ENCODE measurements at places on chromosomes 11 and 22.

GRCh38 chr11:73028611-73029010 is 113.5 kb downstream of the FCHSD2 start:
- no peaks in the 10 kb centered on the region for H3K27me3 ChIP-seq
- no peak overlapping the region for H3K4me3 ChIP-seq
- peaks cover 22% of the 10 kb centered on the region for H3K4me1 ChIP-seq
- H3K36me3 ChIP-seq = peaks cover 41% of the 10 kb centered on the region

DNA sequence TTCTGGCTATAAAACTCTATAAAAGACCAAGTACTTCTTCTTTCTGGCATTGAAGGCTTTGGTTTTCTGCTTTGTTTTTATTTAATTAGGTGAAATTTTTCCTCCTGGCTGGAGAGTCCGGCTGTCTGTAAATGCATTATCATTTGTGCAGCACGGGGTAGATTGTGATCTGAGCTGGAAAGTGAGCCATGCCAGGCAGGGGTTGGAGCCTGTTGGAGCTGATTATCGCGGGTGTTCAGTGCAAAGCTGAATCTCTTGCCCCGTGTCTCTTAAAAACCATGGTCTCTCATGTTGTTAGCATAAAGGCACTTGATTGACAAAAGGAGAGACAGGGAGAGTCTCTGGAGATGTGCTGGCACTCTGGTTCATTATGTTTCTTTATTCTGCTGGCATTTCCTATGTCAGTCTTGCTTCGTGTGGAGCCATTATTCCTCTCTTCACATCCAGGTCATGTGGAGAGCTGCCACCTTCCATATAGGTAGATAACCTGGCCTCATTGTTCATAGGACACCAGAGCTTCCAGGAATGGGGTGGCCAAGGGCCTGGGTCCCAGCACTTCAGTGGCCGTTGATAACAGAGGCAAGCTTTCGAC is 75.2 kb downstream of the LDLRAD3 start:
- H3K4me1 ChIP-seq = no peaks in the 10 kb centered on the region

- no peak overlapping the region for H3K4me3 ChIP-seq
- no peak overlapping the region for H3K27ac ChIP-seq
- DNase-seq = no peak
- H3K36me3 ChIP-seq = peaks cover 23% of the 10 kb centered on the region
- H3K4me1 ChIP-seq = peaks cover 4% of the 10 kb centered on the region
- H3K27me3 ChIP-seq = no peaks in the 10 kb centered on the region
Observed at GRCh38 chr22:30017375-30018223, 62.7 kb upstream of the HORMAD2 start.

DNA sequence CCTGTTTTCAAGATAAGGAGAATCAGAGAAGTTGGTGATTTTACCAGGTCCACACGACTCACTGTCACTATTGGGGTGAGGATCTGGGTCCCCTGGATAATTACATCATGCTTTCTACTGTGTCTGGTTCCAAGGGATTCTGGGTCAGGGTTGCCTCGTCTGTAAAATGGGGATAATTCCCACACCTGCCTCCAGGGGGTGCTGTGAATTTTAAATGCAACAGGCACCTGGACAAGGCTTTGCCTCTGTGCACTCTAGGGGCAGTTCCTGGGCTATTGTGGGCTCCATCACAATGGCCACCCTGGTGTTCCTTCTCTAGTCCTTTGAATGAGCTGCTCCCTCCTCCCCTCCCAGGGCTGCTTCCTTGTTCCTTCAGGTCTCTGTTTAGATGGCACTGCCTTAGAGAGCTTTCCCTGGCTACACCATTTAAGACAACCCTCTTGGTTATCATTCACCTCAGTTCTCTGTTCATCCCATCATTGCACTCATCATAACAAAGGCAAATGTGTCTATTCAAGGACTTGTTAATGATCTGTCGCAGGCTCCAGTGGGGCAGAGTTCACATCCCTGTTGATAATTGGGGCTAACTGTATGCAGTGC is 178.6 kb downstream of the MIAT start:
- H3K4me1 ChIP-seq = no peaks in the 10 kb centered on the region
- no peaks in the 10 kb centered on the region for H3K27me3 ChIP-seq
- H3K27ac ChIP-seq = no peak overlapping the region
- peak; percentile 59 for DNase-seq
- no peak overlapping the region for H3K4me3 ChIP-seq

DNA sequence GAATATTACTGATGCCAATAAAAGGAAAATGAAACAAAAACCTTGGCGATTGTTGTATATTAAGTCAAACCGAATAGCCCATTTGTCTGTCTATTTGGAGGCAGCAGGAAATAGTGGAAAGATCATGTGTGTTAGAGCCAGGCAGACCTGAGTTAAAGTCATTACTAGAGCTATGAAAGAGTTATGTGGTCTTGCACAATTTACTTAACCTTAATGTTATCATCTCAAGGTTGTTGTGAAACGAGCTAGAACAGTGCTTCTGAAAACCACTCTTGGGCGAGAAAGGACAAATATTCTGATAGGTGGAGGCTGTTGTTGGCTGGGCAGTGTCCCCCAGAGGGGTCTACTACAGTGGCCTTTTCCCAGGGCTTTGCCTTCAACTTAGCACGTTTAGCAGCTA is 60.0 kb upstream of the NUP160 start:
- no peak overlapping the region for H3K4me3 ChIP-seq
- H3K27ac ChIP-seq = no peak overlapping the region
- no peaks in the 10 kb centered on the region for H3K27me3 ChIP-seq

- H3K27me3 ChIP-seq = peaks cover 26% of the 10 kb centered on the region
- H3K36me3 ChIP-seq = no peaks in the 10 kb centered on the region
- H3K4me1 ChIP-seq = peaks cover 57% of the 10 kb centered on the region
Observed at GRCh38 chr11:115921540-115921939, 417.3 kb upstream of the CADM1 start.

- H3K27ac ChIP-seq = no peak overlapping the region
- DNase-seq = no peak
- H3K36me3 ChIP-seq = peaks cover 3% of the 10 kb centered on the region
- peak overlapping the region; percentile 75 for H3K4me3 ChIP-seq
- H3K4me1 ChIP-seq = peaks cover 9% of the 10 kb centered on the region
Observed at GRCh38 chr11:92765965-92766371, 203.5 kb upstream of the MTNR1B start.

DNA sequence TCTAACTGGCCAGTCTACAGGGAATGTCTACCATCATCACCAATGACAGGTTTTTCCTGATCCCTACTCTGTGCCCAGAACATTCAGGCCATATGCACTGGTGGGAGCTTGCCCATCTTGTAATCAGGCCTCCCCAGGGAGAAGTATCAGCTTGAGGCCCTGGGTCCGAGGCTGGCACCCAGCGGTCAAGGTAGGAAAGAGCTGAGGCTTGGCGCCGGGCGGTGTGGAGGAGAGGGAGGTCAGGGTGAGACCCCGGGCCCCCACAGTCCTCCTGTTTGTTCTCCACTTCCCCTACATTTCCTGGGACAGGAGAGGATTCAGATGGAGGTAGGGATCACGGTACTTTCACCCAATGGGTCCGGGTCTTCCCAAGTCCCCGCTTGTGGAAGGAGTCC is 15.5 kb downstream of the TSKU start:
- no peaks in the 10 kb centered on the region for H3K36me3 ChIP-seq
- peaks cover 26% of the 10 kb centered on the region for H3K4me1 ChIP-seq
- H3K27ac ChIP-seq = no peak overlapping the region
- no peak for DNase-seq

DNA sequence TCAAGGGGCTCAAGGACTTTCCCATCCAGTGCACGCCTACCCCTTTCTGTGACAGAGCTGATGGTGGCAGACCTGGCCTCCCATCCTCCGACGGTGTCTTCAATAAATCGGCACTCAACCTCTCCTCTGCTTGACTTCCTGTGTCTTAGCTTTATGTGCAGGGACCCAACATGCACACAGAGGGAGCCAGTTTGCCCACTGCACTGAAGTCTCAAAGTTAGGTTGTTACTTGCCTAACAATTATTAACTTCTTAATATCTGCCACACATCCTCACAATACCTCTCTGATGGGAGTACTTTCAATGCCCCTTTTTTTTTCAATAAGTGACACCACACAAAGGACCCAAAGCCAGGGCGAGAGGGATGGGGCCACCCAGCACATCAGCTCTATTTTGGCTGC is 3.6 kb downstream of the IZUMO1R start:
- DNase-seq = no peak
- H3K4me3 ChIP-seq = no peak overlapping the region
- H3K4me1 ChIP-seq = no peaks in the 10 kb centered on the region
- H3K27me3 ChIP-seq = peaks cover 23% of the 10 kb centered on the region
- H3K27ac ChIP-seq = no peak overlapping the region

- no peaks in the 10 kb centered on the region for H3K27me3 ChIP-seq
- peak overlapping the region; percentile 90 for H3K27ac ChIP-seq
- peaks cover 68% of the 10 kb centered on the region for H3K4me1 ChIP-seq
- H3K36me3 ChIP-seq = peaks cover 50% of the 10 kb centered on the region
- DNase-seq = no peak
Observed at GRCh38 chr11:68524213-68524612, 63.7 kb downstream of the PPP6R3 start.

DNA sequence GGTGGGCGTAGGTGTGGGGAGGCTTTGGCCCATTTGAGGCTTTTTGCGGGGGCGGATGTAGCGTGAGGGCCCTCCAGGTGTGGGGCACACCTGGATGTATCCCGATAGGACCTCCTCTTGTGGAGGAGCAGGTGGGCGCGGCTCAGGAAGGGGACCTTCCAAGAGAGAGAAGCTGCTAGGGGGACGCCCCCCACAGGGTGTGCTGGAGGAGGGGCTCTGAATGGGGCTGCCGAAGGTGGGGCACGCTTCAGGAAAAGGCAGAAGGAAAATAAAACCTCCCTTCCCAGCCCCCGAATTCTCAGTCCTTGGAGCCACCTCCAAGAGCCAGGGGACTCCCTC is 621 bp downstream of the SGSM1 start:
- H3K27me3 ChIP-seq = peaks cover 16% of the 10 kb centered on the region
- H3K27ac ChIP-seq = no peak overlapping the region
- peaks cover 23% of the 10 kb centered on the region for H3K4me1 ChIP-seq
- DNase-seq = no peak
- H3K4me3 ChIP-seq = peak overlapping the region; percentile 9

GRCh38 chr11:62145261-62145871 is 21.6 kb downstream of the INCENP start:
- no peaks in the 10 kb centered on the region for H3K4me1 ChIP-seq
- H3K36me3 ChIP-seq = peaks cover 21% of the 10 kb centered on the region
- no peak for DNase-seq

- peaks cover 13% of the 10 kb centered on the region for H3K4me1 ChIP-seq
- DNase-seq = no peak
- no peak overlapping the region for H3K27ac ChIP-seq
- no peak overlapping the region for H3K4me3 ChIP-seq
- peaks cover 31% of the 10 kb centered on the region for H3K27me3 ChIP-seq
Observed at GRCh38 chr22:35561796-35562526, 21.3 kb downstream of the RASD2 start.

DNA sequence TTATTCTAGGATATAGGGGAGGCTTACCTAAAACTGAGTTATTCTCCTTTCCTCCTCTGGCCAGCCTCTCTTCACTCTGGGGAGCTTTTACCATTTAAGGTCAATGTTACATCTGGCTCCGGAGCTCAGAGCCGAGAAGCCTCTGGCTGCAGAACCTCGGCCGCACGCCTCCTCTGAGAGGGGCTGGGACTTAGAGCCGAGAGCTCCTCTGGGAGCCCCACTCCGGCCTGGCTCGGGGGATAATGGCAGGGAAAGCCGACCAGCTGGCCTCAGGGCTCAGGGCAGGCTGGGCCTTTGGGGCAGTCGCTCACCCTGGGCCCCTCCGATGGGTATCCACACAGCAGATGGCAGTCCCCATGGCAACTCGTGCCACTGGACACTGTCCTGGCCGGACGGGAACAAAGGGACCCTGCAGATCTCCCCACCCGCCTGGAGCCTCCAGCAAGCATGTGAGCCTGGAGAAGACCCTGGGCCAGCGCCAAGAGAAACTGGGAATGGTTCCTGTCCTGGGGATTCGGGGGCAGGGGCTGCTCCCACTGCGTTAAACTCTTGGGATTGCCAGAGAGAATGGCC is at the start of gene IRAG1:
IRAG1 (minus strand) TSS at position 247 of the 573 bp plus-strand sequence; CDS start at position 94, 153 bp downstream.
- peaks cover 3% of the 10 kb centered on the region for H3K36me3 ChIP-seq
- H3K27me3 ChIP-seq = peaks cover 17% of the 10 kb centered on the region
- H3K4me1 ChIP-seq = no peaks in the 10 kb centered on the region
- no peak within 1 kb of the TSS for H3K27ac ChIP-seq
- DNase-seq = no peak

- H3K4me1 ChIP-seq = no peaks in the 10 kb centered on the region
- DNase-seq = no peak
- no peak overlapping the region for H3K4me3 ChIP-seq
- H3K27ac ChIP-seq = no peak overlapping the region
Observed at GRCh38 chr22:49007013-49007653, 820.5 kb downstream of the BRD1 start.

DNA sequence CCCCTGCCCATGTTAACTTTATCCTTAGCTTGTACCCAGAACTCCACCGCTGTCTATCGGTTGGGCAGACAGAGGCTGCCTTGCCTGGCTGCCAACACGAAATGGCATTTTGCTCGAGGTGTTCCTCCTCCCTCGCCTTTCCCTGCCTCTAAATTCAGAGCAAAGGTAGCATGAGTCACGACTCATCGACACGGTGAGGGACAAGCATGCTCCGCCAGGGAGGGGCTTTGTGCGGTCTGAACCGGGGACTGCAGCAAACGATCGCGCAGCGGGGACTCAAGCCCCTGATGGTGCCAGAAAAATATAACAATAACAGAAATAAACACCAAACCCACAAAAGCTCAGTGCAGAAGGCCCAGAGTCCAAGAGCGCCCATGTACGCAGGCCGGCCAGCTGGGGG is 52.3 kb downstream of the RTL6 start:
- H3K27me3 ChIP-seq = no peaks in the 10 kb centered on the region
- no peak overlapping the region for H3K27ac ChIP-seq
- no peak overlapping the region for H3K4me3 ChIP-seq
- DNase-seq = no peak
- peaks cover 4% of the 10 kb centered on the region for H3K36me3 ChIP-seq
- no peaks in the 10 kb centered on the region for H3K4me1 ChIP-seq

GRCh38 chr22:29700206-29700899 is 19.4 kb upstream of the CABP7 start:
- no peak overlapping the region for H3K27ac ChIP-seq
- peaks cover 14% of the 10 kb centered on the region for H3K4me1 ChIP-seq
- H3K4me3 ChIP-seq = no peak overlapping the region
- no peaks in the 10 kb centered on the region for H3K36me3 ChIP-seq

DNA sequence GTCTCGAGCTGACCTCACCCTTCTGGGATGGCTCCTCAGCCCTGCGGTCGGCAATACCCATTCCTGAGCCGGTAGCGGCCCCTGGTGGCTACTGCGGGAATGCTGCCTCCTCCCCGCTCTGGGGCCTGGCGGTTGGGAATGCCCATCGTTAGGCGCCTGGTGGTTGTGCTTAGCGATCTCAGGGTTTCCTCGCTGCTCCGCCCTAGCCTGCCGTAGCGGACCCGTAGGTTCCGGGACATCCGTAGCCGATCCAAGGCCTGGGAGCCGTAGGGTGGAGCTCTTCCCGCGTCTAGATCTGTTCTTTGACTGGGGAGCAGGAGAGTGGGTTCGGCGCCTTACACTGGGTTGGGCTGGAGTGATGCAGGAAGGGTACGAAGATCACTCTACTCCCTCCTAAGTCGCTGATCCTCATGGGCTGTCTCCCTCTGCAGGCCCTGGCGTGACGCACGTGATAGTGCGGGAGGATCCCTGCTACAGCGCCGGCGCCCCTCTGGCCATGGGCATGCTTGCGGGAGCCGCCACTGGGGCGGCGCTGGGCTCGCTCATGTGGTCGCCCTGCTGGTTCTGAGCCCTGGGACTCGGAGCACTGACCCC is 14.8 kb downstream of the PLEKHB1 start:
- no peaks in the 10 kb centered on the region for H3K4me1 ChIP-seq
- H3K36me3 ChIP-seq = no peaks in the 10 kb centered on the region
- H3K27ac ChIP-seq = no peak overlapping the region
- peak overlapping the region; percentile 64 for H3K4me3 ChIP-seq
- no peaks in the 10 kb centered on the region for H3K27me3 ChIP-seq
- DNase-seq = peak; percentile 89

GRCh38 chr11:69265911-69266510 is 27.9 kb upstream of the MYEOV start:
- H3K27me3 ChIP-seq = peaks cover 7% of the 10 kb centered on the region
- no peak overlapping the region for H3K27ac ChIP-seq
- no peak overlapping the region for H3K4me3 ChIP-seq
- H3K36me3 ChIP-seq = no peaks in the 10 kb centered on the region
- no peak for DNase-seq

Data from activated T-cell treated with anti-CD3 and anti-CD28 coated beads, Interleukin-2, amount 50 U/mL, for 72 hours (primary cell).